ENCODE measurements at places on chromosomes 7 and 10. TPM values are rescaled to one million over a fixed set of nuclear protein-coding genes. Genes with fewer than 3 reads are reported as not detected.
A peak's percentile ranks its signal among the peaks of the same experiment; 100 is the strongest.

DNA sequence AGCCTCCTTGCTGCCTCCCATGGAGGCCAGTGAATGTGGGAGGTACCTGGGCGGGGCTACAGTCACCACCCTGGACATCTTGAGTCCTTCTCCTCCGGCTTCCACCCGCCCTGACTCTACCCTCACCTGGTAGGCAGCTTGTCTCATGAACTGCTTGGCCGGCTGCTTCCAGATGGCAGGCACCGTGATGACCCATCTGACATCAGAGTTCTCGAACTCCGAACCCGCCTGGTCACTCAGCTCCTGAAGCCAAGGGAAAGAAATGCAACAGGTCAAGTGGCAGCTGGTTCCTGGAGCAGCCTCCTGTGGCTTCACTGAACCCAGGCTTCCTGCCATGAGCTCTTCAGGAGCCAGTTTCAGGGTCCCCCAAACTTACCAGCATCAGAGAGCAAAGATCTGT is 50.1 kb downstream of the HSPA12A start:
- no peak for DNase-seq

DNA sequence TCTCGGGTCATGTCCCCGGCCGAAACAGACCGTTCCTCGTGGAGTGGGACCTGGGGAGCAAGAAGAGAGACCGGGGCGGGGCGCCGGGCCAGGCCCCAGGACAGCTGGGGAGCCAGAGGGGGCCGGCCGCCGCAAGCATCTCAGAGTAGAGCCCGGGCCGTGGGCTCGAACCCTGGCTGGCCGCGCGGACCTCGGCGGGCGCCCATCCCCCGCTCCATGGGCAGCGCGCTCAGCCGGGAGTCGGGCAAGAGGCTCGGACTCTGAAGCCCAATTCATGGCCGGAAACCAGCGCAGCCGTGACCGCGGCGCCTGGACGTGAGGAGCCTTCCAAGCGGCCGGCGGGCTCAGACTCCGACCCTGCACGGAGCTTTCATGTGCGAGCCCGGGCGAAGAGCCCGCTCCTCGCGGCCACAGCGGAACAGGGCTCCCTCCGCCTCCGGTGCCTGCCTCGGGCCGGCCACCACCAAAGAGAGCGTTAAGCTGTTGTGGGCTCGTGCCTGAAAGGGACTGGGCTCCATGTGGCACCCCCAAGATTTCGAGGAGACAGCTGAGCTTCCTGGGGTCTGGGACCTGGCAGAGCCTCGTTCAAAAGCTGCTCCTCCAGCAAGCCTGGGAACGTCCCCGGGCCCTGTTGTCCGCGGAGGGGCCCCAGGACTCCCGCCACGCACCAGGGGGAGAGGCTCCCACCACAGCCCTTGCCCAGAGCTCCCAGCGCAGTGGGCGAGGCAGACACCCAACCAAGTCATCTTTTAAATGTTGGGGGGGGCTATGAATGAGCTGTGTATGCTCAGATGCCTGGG is 757 bp upstream of the GRID1 start:
- DNase-seq: no peak

DNA sequence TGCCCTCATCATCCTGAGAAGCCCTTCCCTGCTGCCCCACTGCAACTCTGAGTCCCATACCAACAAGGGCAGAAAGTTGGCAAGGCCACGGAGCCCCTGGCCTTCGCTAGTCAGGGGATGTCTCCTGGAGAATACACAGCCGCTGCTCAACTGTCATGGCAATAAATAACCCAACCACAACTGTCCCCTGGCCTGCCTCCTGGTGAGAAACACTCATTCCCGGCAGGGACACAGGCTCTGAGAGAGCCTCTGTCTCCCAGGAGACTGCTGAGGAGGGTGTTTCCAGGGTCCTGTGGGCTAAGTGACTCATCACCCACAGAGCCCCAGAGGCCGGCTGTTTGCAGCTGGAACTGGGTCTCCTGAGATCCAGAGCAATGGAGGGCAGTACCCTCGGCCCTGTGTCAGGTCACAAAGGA is 354.1 kb downstream of the TNS3 start:
- DNase-seq: peak; percentile 97

DNA sequence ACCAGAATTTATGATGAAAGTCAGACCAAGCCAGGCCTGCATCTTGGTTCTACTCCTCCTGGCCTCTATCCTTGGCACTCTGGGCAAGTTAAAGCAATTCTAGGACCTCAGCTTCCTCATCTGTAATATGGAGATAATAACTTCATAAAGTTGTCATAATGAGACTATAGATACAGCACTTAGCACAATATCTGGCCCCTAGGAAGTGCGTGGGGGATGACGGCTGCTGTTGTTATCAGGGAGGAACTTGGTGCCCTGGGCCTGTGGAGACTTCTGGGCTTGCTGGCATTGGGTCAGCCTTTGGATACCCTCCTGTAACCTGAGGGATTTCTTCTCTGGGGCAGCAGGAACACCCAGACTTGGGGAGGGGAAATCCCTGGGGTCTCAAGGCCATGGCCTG is 27.6 kb downstream of the PFKFB3 start:
- no peak for DNase-seq

DNA sequence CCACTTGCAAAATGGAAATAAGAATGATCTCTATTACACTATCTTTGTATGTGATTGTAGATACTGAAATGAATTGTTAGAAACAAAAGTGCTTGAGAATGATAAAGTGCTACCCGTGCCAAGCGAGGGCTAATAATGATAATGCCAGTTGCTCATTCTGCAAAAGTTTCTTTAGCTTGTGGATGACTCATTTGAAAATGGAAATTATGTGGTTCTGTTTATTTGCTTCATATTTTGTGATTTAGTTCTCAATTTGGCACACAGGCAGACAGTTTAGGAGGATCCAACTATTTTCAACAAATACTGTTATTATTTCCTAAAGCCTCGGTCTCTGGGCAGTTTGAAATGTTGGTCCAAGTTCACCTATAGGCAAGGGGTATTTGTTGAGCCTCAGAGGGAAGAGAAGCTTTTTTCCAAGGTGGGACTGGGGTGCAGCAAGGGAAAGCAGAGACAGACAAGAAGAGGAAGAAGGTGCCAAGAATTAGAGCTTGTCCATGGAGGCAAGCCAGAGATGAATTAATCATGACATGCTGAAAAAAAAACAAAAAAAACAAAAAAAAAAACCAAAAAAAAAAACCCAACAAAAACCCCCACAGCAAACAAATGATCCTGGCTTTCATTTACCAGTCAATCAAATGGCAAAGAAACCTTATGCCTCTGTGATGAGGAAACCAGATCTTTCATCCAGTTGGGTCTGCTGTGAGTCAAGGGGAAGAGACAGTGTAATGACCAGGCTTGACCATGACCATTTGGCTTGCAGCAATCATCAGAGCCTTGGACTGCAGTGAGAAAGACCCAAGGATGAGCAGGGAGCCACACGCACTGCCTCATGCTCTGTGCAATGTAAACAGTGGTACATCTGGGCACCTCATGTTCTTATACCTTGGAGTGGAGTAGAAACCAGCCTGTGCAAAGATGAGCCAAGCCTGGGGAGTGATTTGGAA is 285.0 kb upstream of the HABP2 start:
- no peak for DNase-seq

DNA sequence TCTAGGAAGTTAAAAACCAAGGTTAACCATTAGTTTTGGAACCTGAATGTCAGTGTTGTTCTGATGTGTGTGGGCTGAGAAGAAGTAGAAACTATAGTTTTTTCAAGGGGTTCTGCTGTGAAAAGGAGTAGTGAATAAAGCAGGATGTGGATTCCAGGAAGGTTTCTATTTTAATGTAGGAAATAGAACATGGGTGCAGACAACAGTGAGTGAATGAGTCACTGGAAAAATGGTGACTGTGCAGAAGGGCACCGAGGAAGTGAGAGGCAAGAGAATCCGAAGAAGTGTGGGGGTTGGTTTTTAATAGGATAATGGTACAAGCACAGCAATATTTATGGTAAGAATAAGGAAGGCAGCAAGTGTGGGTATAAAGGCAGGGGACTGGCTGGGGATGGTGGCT is 120.4 kb downstream of the ARHGAP21 start:
- DNase-seq: peak; percentile 11

GRCh38 chr7:130292682-130293257 is at the start of gene CPA4:
Gene CPA4 (plus strand): TSS chr7:130293161. CDS start chr7:130293181, 20 bp downstream.
- DNase-seq: peak; percentile 70

- DNase-seq: no peak
Observed at GRCh38 chr7:50661345-50662040, 96.3 kb upstream of the DDC start.

DNA sequence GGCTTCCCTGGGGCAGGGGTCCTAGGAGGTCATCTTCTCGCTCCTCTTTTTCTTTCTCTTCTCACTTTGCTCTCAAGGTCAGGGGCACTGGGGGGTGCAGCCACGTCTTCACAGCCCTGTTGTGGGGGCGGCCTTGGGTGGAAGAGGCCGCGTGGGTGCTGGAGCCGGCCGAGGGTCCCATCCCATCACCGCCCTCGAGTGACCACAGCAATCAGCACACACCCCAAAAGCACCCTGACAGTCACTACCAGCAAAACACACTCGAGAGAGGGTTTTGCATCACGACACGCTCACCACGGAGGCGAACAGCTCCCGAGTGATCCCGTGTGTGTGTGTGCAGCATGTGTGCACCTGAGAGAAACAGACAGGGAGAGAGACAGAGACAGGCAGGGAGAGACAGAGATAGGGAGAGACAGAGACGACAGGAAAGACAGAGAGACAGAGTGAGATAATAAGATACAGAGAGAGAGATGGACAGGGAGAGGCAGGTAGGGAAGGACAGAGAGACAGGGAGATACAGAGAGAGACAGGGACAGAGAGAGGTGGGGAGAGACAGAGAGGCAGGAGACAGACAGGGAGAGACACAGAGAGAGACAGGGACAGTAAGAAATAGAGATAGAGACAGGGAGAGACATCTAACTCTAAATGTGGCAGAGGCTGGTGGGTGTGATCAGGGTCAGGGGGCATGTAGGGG is 100.9 kb downstream of the WDR37 start:
- no peak for DNase-seq

DNA sequence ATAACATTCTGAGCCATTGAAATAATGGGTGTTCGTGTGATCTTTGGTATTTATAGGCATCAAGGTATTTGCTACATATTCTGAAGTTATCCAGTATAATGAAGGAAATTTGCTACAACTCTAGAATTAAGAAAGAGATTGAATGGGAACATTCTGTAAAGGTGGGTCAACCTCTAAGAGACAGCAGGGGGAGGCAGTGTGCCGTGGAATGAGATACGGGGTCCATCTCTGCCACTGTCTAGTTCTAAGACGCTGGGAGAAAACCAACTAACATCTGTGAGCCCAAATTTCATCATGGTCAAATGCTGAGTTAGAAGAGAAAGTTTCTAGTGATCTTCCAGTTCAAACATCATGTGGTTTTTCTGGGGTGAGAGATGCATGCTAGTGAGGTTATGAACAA is 368.9 kb downstream of the SORCS1 start:
- peak; percentile 29 for DNase-seq

DNA sequence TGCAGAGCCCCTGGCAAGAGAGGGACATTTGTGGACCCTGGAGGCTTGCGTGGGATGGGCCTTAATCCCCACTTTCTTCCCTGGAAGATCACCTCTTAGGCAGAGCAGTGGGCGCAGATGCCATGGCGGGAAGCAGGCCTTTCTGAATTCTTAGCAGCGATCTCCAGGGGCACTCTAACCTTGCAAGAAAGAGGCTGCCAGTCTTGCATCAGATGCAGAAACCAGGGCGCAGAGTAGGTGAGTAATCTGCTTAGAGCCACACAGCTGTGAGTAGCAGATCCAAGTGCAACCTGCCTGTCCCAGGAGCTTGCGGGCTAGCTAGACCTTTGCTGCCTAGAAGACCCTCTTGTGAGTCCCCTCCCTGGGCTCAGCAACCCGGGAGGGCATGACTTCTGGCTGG is 40.0 kb downstream of the KCTD7 start:
- no peak for DNase-seq

GRCh38 chr10:32481606-32482005 is 35.7 kb downstream of the CCDC7 start:
- DNase-seq: no peak

GRCh38 chr10:130333185-130333584 is 197.0 kb downstream of the GLRX3 start:
- DNase-seq: no peak

- DNase-seq: no peak
Observed at GRCh38 chr10:62000037-62000603, 98.6 kb downstream of the ARID5B start.

DNA sequence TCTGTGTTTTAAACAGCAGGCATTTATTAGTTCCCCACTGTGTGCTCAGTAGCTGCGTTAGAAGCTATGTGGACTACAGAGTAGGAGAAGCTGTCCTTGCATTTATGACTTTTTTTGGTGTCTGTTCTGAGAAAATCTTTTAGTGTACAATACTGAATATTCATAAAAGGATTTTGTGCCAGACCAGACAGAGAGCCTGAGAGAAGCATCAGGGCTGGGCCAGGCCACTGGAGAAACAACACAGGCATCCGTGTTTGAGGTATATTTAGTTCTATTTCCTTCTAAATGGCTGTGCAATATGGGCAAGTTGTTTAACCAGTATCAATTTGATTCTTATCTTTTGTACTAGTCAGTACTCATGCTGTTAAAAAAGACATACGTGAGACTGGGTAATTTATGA is 182.8 kb downstream of the SH2D4B start:
- DNase-seq: no peak

DNA sequence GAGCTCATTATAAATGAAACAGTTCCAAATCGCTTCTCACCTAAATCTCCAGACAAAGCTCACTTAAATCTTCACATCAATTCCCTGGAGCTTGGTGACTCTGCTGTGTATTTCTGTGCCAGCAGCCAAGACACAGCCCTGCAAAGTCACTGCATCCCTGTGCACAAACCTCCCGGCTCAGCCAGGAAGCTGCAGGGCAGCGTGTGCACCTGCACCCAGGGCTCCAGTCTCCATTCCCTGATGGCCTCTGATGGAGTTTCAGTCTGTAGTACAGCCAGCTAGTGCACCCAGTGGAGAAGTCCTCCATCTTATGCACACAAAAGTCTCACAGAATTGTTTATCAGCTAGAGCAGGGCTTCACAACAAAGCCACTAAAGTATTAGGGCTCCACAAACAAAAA is 51.1 kb upstream of the PRSS58 start:
- no peak for DNase-seq

DNA sequence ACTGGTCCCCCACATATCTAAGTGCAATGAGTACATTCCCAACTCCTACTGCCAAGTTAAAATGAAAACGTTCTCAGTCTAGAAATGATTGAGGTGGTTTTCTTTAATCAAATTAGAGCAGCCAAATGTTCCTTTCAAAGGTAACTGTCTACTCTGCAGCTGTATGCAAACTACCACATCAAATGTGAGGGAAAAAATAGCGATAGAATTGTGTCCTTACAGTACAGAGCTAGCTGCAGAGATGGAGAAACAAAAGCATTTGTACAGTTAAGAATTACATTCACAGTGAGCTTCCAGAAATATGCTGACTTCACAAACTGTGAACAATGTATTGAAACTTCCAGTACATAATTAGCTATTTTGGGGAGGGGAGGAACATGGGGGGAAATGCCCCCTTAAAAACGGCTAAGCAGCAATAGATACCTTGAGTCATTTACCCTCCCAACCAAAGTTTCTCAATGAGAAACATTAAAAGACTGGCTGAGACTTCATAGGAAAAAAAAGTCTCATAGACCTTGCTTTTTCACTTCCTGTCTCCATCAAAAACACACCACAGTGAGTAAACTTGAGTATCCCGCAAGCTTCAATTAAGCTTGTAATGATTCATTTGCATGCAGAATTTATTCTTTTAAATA is 22.9 kb downstream of the CDK6 start:
- DNase-seq: peak; percentile 55

The MSS51 gene
- total RNA-seq: not detected

The ERVW-1 gene
- not detected for total RNA-seq

The GIMAP5 gene
- 1.2 TPM for total RNA-seq

The MNX1 gene
- 0.29 TPM for total RNA-seq

The MYH16 gene
- total RNA-seq: not detected

The FAM200A gene
- total RNA-seq: 11.3 TPM

The COL1A2 gene
- total RNA-seq: 0.46 TPM

The PRLHR gene
- total RNA-seq: not detected

The RAPGEF5 gene
- total RNA-seq: 0.85 TPM

The ADARB2 gene
- total RNA-seq: 0.21 TPM

Measured in H4 (cell line).